ENCODE measurements at places on chromosomes 16 and 17.

DNA sequence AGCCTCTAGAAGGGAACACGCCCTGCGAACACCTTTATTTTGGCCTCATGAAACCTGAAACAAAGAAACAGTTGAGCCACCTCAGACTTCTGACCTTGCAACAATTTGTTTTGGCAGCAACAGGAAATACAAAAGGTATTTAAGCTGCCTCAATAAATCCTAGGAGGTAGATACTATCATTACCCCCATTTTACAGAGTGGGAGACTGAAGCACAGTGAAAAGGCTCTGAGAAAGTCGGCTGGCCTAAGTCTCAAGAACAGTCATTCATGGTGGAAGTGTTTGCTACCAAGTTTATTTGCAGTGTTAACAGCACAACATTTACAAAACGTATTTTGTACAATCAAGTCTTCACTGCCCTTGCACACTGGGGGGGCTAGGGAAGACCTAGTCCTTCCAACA is 19.0 kb downstream of the RND2 start:
- no peak for DNase-seq

DNA sequence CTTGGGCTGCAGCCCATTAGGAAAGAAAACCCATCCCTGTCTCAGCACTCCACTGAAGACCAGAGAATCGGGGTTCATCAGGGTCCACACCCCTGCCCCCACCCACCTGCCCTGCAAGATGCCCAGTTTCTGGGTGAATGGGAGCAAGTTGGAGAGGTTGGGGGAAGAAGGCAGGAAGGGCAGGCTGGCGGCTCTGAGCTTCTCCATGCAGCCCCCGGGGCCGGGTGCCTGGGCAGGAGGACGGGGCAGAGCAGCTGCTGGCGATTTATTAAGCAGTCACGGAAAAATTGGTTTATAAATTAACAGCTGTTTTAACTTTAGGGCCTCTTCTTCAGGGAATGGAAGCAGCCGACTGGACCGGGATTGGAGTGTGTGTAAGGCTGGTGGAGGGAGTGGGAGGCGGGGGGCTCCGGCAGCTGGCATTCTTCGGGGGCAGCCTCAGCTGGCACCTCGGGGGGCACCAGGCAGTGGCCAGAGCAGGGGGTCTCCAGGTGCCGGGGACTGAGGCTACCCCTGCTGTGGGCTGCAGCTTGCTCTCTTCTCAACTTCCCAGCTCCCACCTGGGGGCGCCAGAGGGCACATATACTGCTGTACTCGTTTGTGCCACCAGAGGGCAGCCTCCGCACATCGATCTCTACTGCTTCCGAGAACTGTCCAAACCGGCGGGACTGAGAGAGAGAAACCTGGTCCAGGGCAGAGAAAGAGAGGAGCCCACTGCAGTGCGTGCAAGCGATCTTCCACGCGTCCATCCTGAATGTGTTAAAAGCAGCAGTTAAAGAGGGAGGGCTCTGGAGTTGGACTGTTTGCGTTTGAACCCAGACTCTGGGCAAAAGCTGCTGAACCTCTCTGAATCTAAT is 5.0 kb upstream of the PPP1R1B start:
- DNase-seq: peak; percentile 83

DNA sequence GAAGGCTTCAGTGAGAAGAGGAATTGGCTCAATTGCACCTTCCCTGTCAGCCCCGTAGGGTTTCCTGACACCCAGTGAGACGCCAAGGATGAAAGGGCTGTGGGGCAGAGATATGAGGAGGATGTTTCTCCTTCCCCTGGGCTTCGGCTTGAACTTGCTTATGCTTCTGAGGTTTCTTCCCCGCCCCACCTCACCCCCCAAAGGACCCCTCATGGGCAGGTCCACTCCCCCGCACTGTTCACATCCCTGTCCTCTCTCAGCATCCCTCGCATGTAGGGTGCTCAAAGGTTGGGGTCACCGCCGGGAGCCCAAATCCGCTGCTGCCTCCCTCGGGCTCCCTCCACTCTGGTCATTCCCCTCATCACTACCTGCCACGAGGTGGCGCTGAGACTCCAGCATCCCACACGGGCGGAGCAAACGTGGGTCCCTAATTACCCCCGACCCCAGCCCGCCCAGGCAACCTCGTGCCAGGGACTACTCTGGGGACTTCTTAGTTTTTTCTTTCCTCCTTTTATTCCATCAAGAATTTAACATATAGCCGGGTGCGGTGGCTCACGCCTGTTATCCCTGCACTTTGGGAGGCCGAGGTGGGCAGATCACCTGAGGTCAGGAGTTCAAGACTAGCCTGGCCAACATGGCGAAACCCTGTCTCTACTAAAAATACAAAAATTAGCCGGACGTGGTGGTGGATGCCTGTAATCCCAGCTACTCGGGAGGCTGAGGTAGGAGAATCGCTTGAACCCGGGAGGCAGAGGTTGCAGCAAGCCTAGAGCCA is 3.3 kb upstream of the TRARG1 start:
- DNase-seq: peak; percentile 47

- no peak for DNase-seq
Observed at GRCh38 chr16:55283812-55284717, 39.9 kb upstream of the IRX6 start.

GRCh38 chr17:44779211-44780025 is 20.6 kb downstream of the ADAM11 start:
- DNase-seq: peak; percentile 87

DNA sequence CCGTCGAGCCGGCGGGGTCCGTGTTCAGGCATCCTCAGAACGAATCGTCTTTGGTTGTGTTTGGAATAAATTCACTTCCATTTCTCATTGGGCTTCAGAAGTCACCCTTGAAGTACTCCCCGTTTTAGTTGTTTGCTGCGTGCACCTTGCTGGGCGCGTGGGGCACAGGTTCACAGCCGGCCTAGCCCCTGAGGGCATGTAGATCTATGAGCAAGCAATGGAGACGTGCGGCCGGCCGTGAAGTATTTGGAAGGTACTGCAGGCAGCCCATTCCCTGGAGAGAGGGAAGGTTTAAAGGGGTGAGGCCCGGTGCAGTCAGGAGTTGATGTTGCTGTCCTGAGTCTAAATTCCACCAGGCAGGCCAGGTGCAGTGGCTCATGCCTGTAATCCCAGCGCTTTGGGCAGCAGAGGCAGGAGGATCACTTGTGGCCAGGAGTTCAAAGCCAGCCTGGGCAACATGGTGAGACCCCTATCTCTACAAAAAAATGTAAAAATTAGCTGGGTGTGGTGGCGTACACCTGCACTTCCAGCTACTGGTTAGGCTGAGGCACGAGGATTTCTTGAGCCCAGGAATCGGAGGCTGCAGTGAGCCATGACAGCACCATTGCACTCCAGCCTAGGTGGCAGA is 714 bp downstream of the ACSF3 start:
- no peak for DNase-seq

DNA sequence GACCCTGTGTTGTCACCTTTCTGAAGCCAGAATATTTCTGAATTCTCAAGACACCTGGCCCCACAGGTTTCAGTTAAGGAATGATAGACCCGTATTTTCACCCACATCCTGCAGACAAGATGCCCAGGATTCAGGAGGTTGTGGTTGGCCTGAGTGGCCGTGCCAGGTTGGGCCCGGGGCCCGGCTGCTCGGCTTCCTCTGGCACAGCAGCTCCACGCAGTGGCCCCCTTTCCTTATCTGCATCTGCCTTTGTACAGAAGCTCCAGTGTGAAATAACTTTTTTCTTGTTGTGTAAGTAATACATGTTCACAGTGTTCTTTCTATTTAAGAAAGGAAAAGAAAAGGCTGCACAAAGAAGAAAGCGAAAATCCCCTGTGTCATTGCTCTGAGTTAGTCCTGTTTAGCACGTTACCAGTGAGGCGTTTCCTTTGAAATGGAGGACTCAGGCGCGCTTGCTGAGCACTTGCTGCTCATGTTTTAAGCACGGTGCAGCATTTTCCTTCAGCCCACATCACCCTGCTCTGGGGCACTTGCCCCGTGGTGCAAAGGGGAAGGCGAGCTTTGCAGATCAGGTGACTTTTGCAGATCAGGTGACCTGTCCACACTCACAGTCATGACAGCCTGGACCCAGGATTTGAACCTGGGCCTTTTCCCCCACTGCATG is 12.8 kb downstream of the ZC3H18 start:
- DNase-seq: no peak

GRCh38 chr17:12821376-12821940 is 32.2 kb downstream of the ARHGAP44 start:
- DNase-seq: no peak

- DNase-seq: no peak
Observed at GRCh38 chr16:80305410-80305809, 235.4 kb upstream of the DYNLRB2 start.

GRCh38 chr17:2222901-2223616 is 80.5 kb downstream of the SMG6 start:
- no peak for DNase-seq

- DNase-seq: no peak
Observed at GRCh38 chr16:69874271-69874670, 76.9 kb upstream of the CLEC18A start.

DNA sequence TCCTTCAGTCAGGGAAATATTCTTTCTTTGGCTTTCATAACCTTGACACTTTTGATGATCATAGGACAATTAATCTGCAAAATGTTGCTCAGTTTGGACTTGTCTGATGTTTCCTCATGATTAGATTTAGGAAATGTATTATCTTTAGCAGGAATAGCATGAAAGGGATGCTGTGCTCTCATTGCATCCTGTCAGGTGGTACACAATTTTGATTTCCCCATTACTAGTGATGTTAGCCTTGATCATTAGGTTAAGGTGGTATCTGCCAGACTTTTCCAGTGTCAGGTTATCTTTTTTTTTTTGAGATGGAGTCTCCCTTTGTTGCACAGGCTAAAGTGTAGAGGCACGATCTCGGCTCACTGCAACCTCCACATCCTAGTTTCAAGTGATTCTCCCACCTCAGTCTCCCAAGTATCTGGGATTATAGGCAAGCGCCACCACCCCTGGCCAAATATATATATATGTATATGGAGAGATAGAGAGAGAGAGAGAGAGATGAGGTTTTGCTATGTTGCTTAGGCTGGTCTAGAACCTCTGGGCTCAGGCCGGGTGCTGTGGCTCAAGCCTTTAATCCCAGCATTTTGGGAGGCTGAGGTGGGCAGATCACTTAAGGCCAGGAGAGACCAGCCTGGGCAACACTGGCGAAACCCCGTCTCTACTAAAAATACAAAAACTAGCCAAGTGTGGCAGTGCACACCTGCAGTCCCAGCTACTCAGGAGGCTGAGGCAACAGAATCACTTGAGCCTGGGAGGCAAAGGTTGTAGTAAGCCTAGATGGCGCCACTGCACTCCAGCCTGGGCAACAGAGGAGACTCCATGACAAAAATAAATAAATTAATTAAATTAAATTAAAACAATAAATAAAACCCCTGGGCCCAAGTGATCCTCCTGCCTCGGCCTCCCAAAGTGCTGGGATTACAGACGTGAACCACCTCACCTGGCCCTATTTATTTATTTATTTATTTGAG is 15.8 kb upstream of the CAVIN1 start:
- no peak for DNase-seq

GRCh38 chr17:3962217-3962964 is 1.8 kb downstream of the ATP2A3 start:
- DNase-seq: no peak

- DNase-seq: no peak
Observed at GRCh38 chr16:828891-829290, 28.4 kb upstream of the GNG13 start.

DNA sequence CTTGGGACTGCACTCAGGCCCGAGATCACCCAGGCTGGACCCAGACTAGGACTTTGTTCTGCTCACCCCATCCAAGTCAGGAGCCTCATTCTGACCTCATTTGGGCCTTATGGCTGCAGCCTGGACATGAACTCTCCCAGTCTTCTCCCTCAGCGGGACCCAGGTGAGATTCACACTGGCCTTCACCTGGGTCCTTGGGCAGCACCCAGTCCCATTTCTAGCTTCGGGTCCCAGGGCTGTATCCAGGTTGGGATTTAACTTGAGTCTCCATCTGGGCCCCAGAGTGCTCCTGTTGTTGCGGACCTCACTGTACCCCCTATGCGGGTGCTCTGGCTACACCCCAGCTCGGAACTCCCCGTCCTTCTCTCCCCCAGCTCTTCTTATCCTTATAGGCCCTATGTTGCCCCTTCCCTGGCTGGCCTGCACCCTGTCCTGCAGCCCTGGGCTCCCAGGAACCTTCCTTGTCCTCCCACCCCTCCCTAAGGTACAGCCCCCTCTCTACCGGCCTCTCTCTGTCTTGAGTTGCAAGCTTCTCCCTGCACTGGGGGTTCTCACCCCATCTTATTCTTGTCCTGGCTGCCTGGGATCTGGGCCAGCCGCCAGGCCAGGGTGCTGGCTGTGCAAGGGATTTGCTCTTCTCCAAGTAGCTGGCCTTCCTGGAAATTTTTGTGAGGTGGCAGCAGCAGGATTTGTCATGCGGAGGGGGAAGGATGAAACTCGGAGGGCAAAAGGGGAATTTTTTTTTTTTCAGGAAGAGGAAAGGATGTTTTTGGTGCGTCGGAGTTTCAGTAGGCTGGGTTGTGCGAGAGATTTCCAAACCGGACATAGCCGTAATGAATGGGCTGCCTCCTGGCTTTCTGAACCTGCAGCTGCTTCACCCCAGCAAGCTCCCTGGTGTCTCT is 904 bp downstream of the MAP2K3 start:
- no peak for DNase-seq

DNA sequence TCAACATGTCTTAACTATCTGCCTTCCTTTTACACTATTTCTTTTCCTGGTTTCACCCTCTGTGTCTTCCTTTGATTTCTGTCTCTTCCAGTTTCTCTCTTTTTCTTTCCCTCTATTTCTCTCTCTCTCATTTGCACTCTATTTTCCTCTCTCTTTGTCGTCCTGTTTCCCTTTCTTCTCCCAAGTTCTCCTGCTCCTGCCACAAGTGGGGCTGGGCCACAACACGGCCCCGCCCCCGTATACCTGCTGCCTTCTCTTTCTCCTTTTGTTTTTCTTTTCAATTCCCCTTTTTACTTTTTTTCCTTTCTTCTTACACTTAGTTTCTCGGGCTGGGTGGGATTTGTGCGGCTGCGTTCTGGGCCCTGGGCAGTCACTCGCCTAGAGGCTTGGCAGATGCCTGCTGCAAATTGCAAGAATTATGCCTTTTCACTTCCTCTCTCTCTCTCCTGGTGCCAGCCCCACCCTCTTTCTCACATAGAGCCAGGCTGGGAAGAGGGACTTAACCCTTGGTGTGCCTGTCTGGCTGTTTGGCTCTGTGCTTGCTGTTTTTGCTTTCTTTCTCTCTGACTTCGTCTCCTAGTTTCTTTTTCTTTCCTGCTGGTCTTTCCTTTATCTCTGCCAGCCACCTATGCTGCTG is 2139.4 kb downstream of the TP53TG3F start:
- peak; percentile 65 for DNase-seq

GRCh38 chr17:61478790-61479492 is 26.7 kb downstream of the TBX4 start:
- no peak for DNase-seq

- no peak for DNase-seq
Observed at GRCh38 chr17:75922173-75922961, 17.7 kb upstream of the MRPL38 start.

GRCh38 chr16:84815462-84815861 is 4.3 kb upstream of the CRISPLD2 start:
- no peak for DNase-seq
